NCI-H526 (cell line): ENCODE measurements at places on chromosomes 4 and X.

DNA sequence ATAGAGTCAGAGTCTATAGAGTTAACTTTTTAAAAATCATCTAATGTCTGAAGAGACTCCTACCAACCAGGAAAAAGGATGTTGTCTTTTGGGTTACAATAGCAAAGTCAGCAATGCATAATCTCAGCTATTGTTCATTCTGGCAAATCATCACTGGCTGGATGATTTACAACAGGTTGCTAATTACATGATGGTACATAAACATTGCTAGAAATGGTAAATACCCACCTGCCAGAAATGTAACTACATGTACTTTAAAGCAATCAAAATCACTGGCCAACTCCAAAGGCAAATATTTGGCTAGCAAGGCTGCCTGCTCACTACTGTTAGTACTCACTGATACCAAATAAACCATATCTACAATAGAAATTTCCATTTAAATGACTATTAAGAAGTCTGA lies 91.1 kb downstream of the PPP3CA start:
- DNase-seq: no peak

DNA sequence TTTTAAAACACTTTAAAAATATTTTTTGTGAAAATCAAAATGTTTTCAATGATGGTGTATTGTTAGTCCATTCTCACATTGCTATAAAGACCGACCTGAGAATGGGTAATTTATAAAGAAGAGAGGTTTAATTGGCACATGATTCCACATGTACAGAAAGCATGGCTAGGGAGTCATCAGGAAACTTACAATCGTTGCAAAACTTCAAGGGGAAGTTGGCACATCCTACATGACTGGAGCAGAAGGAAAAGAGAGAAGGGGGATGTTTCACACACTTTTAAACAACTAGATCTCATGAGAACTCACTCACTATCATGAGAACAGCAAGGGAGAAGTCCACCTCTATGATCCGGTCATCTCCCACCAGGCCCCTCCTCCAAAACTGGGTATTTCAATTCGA lies 110.7 kb downstream of the TMEM47 start:
- DNase-seq: no peak

- DNase-seq: no peak
Measured at GRCh38 chrX:155020591-155020990, 1.9 kb downstream of the F8 start.

GRCh38 chr4:740656-741282 lies 35.1 kb downstream of the PCGF3 start:
- DNase-seq: no peak

- DNase-seq: no peak
Measured at GRCh38 chrX:21718575-21718974, 39.3 kb downstream of the SMPX start.

DNA sequence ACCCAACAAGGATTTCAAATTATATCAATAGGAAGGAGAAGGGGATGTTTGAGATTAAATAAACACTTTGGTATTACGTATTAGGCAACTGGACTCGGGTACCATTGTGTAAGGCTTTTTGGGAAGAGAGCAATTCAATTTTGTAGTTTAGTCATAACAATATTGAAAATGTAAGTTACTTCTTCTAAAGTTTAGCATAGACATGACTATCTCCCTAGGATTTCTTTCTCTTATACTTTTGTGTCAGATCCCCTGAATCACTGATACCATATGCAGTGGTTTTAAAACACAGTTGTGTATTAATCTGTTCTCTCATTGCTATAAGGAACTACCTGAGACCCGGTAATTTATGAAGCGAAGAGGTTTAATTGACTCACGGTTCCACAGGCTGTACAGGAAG lies 123.8 kb upstream of the FAM9C start:
- no peak for DNase-seq

DNA sequence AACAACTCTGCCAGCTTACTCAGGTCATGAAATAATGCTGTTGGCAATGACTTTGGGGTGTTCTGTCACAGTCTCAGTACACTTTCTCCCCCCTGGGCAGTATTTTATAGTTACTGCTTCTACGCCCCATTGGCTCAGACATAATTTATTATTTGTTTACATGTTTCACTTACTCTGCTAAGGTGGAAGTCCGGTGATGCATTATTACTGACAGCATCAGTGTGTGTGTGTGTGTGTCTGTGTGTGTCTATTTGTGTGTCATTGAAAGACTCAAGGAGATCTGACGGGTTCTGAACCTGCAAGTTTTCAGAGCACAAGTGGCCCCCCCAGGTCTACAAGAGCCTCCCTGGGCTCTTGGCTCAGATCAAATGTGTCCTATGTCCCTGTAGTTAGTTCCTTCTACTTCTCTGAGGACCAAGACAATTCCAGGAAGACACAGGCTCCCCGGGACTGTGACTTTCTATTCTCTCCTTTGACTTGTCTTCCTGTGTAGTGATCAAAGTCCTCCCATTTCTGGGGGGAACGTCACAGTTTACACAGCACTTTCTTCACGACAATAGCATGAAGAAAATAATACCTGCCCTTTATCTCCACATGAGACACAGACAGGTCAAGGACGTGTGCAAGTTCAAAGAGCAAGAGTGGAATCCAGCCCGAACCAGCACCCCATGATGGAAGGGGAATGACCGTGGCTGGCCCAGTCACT lies 283.7 kb upstream of the GATB start:
- DNase-seq: peak; percentile 5

DNA sequence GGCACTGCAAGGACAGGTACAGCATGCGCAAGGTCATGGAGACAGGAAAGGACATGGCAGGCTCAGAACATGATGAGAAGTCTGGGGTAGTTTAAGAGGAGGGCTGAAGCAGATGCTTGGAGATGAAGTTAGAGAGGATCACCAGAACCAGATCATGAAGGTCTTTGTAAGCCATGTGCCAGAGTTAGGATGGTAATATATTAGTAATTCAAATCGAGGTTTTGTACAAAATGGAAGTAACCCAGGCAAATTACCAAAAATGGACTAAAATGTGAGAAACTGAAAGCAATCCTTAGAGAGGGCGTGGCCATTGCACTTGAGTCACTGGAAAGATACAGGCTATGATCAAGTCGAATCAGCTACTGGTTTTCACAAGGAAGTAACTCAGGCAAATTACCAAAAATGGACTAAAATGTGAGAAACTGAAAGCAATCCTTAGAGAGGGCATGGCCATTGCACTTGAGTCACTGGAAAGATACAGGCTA lies 13.5 kb downstream of the RXFP1 start:
- DNase-seq: no peak

DNA sequence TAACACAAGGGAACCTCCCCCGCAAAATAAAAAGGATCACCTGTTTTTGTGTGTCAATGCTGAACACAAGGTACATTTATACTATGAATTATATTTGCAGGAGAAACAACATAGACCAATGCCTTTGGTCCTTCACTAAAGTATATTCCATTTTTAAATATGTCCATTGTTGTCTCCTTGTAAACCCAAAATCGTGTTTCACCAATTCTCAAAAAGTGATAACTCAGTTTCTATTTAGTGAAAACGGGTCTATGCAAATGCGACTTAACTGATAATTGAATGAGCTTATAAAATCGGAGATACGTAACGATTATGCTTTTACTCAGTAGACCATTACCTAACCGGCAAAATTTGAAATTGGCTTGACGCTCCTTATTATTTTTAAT lies 2.1 kb downstream of the BRWD3 start:
- peak; percentile 8 for DNase-seq

- no peak for DNase-seq
Measured at GRCh38 chr4:15779306-15779705, 1.2 kb downstream of the CD38 start.

DNA sequence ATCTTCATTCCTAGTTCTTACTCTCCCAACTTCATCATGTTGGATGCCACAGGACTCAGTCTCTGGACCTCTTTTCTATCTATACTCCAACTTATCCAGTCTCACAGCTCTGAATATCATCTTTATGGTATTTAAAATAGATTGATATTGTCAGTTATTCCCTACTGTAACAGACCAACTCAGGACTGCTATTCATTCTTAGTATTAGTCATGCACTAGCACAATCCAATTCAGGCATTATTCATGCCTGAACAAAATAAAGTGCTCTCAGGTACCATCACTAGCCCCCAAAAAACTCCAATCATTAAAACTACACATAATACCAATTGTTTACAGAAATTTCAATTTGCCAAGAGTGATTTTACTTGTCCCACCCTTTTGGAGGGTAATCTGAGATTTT lies 37.7 kb downstream of the FRYL start:
- DNase-seq: no peak

DNA sequence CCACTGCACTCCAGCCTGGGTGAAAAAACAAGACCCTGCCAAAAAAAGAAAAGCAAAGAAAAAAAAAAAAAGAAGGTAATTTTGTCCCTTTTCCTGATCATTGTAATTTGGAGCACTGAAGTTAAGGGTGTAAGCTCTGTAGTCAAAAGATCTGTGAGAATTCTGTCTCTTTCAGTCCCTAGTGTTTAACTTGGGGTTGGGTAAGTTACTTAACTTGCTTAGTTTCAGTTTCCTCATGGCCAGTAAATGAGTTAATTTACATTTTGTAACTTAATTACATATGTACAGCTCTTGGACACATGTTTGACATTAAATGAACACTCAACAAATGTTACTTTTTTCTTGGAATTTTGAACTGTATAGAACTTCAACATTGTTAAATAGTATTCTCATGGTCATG lies 10.9 kb upstream of the UBE2K start:
- no peak for DNase-seq

DNA sequence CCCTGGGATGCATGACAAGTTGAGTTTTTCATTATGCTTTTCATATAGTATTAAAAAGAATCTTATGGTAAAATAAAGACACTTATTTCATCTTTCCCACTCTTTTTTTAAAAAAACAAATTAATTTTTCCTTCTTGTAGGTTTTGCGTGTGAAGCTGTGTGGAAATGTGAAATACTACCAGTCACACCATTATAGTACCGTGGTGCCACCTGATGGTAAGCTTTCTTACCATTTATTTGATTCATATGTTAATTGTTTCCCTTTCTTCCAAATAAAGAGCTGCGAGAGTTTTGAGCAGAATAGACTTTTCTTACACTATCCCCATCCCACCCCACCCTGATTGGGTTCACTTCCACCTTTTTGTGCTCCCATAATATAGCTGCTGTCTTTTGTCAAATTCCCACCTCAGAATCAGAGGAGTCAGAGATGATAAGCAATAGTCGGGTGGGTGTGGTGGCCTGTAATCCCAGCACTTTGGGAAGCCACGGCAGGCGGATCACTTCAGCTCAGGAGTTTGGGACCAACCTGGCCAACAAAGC lies 44.3 kb downstream of the CASP6 start:
- DNase-seq: peak; percentile 5

DNA sequence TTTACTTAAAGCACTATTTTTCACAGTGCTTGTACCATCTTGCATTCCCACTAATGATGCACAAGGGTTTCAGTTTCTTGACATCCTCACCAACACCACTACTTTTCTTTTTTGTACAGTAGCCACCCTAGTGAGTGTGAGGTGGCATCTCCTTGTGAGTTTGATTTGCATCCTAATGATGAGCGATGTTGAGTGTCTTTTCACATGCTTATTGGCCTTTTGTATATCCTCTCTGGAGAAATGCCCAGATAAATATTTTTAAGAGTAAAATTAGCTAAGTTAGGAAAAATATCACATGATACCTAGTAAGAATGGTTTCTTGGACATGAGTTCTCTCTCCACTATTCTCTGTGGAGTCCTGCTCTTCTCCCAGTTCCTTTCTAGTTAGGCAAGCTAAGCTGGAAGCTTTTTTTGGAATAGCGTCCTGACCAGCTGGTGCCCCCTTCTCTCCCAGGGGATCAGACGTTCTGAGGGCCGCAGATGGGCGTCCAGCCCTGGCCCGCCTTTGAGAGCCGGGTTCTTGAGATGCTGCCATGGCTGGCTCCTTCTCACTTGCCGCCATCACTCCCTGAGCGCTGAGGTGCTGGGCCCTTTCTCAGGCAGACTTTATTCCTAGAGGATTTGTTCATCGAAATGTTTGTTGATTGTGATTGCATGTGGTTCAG lies 132.1 kb downstream of the ARHGAP10 start:
- no peak for DNase-seq

- DNase-seq: no peak
Measured at GRCh38 chr4:144316869-144317268, 176.4 kb upstream of the GYPA start.

DNA sequence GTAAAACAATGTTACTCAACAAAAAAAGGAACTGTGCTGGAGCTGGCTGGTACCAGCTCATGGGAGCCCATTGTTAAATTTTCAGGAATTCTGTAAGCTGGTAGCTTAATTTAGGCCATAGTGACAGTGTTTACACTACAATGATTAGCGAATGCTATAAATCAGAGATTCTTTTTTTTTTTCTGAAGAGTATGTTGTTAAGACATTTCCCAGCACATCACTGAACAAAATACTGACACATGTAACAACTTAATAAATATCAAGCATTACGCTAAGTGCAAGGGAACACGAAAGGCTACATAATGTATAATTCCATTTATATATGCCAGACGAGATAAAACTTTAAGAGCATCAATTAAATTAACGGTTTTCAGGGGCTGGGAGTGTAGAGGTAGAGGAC lies 4.4 kb downstream of the WDFY3 start:
- DNase-seq: no peak

DNA sequence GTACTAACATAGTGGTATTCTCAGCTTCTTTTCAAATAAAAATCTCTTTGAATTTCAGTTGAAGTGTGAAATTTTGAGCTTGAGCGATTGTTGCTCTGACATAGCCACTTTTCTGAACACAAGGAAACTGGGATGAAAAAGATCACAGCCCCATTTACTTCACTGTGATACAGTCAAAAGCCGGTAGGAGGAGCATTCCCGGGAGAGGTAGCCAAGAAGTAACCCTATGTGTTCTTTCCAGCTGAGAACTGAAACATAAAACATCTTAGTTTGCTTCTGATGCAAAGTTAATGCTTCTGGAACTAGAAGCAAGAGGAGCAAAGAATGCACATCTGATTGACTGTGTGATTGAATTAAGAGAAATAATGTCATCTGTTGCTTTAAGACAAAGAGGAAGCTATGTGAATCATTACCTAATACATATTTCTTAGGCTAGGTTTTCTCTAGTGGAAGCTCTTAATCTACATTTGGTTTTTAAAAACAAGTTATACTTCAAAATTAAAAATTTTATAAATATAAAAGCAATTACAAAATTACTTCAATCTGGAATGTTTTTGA lies 88.3 kb upstream of the UNC5C start:
- peak; percentile 15 for DNase-seq

GRCh38 chr4:8265171-8265929 lies 4.2 kb upstream of the HTRA3 start:
- DNase-seq: no peak

- no peak for DNase-seq
Measured at GRCh38 chrX:30680618-30681017, 27.4 kb downstream of the GK start.
